Activated B cell treated with CpG ODN at 0.5 μM for 24 hours (primary cell): ENCODE measurements at places on chromosomes 16 and 17. TPM values are rescaled to one million over a fixed set of nuclear protein-coding genes. Genes with fewer than 3 reads are reported as not detected.

TEKT1 gene
- not detected in 2 replicates for total RNA-seq

TNFRSF13B gene
- 316 and 342 TPM in 2 replicates for total RNA-seq

DNA sequence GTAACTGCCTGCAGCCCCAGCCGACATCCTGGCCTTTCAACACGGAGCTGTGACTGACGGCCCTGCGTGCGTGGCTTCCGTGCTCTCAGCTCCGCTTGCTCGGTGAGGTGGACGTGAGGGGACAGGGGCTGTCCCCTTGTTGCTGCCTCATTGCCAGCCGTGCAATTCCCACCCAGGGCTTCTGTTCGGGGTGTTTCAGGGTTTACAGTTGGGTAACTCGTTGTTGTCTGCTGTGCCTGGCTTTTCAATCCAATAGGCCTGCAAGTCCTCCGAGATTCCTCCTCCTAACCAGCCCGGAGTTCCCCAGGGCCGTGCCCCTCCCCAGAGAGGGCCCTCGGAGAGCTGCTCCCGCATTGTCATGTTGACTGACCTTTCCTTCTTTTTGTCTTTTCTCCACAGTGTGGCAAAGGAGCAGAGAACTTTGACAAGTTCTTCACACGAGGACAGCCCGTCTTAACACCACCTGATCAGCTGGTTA is 31.4 kb upstream of the CACNG5 start:
- DNase-seq = no peak

GRCh38 chr17:80297996-80298560 is 37.4 kb downstream of the RNF213 start:
- DNase-seq = no peak

FOXJ1 gene
- 0.39 and 0.44 TPM in 2 replicates for total RNA-seq

DNA sequence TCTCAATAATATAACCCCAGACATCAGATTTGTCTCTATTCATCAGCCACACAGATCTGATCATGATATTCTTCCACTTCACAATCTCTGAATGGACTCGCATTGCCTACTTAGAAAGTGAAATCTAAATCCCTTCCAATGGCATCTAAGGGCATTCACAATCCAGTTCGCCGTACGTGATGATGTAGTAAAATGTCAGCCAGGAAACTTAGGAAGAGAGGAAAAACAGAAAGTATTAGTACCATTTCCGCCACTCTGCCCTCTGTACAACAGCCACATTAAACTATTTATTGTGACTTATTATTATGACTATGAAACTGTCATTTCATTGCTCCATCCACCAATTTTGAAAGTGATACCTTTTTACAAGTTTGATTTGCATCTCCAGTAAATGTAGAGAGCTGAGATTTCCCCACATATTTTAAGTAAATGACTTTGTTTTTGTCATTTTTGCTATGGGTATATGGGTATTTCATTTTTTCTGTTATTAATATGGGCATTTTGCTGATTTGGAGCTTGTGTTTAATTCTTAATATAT is 69.4 kb upstream of the SMIM36 start:
- DNase-seq = no peak

USP43 gene
- total RNA-seq = 0.12 and 0.29 TPM in 2 replicates

DNA sequence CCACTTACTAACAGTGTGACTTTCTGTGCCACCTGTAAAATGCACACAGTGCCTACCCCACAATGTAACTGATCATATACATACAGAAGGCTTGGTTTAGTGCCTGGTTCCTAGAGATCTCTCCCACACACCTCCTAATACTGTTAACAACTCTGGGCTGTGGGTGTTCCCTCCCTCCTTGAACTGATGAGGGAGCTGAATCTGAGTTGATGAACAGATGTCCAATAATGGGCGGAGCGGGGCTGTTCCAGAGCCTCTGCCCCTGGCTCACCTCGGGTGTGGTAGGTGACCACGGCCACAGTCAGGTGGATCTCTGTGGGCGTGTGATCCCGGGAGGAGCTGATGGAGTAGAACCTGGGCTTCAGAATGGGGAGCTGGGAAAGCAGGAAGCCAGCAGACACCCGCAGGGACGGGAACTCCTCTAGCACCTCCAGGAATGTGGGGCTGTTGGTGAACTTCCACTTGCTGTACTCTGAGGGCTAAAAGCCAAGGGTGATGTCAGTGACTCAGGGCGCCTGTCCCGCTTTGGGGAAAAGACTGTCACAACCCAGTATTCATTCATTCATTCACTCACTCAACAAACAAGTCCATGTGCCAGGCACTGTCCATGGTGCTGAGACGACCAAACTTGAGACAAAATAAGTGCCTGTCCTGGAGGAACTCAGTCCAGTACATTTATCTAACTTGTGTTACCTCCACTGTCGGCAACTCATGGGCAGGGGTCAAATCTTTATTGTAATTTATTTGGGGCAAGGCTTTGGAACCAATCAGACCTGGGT is 37.6 kb downstream of the NOS2 start:
- no peak for DNase-seq

- DNase-seq = no peak
Measured at GRCh38 chr16:84239909-84240308, at the start of gene KCNG4. KCNG4 (minus strand) TSS chr16:84240012; CDS start chr16:84237485, 2,527 bp downstream.

MPP3 gene
- not detected in 2 replicates for total RNA-seq

SMARCD2 gene
- total RNA-seq = 114 and 117 TPM in 2 replicates

TEX19 gene
- not detected in 2 replicates for total RNA-seq

KRT33A gene
- not detected in 2 replicates for total RNA-seq
